ENCODE measurements at places on chromosomes 11 and 22.
A peak's percentile ranks its signal among the peaks of the same experiment; 100 is the strongest.

GRCh38 chr11:64384028-64384737, 25.2 kb downstream of the RPS6KA4 start:
- DNase-seq, result no peak

DNA sequence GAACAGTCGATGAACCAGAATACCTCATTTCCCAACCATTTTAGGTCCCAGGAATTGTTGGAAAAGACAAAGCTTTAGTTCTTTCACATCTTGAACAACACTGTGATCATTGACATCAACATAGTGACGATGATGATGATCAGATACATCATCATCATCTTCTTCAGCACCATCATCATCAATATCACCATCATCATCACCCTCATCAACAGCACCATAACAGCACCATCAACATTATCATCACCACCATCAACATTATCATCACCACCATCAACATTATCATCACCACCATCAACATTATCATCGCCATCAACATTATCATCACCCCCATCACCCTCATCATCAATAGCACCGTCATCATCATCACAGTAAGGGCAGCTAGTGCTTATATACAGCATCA, 8.8 kb downstream of the SCUBE1 start:
- DNase-seq, result no peak

GRCh38 chr22:48354096-48354495, 1473.6 kb downstream of the BRD1 start:
- no peak for DNase-seq

- DNase-seq, result no peak
Measured at GRCh38 chr11:16859651-16860050, 121.2 kb downstream of the C11orf58 start.

DNA sequence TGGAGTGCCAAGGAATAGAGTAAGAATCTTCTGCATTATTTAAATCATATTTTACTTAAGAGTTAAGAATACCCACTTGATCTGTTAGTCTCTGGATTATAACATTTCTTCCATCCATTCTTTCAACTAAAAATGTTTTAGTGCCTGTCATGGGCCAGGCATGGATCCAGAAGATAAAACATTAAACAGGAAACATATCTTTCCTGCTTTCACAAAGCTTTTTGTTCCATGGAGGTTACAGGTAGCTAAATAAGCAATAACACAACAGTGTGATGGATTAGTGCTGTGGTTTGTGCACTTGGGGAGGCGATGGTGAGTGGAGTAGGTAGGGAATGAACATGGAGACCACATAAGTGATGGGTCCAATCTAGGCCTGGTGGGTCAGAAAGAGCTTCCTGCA, 258.5 kb downstream of the DDX10 start:
- no peak for DNase-seq

DNA sequence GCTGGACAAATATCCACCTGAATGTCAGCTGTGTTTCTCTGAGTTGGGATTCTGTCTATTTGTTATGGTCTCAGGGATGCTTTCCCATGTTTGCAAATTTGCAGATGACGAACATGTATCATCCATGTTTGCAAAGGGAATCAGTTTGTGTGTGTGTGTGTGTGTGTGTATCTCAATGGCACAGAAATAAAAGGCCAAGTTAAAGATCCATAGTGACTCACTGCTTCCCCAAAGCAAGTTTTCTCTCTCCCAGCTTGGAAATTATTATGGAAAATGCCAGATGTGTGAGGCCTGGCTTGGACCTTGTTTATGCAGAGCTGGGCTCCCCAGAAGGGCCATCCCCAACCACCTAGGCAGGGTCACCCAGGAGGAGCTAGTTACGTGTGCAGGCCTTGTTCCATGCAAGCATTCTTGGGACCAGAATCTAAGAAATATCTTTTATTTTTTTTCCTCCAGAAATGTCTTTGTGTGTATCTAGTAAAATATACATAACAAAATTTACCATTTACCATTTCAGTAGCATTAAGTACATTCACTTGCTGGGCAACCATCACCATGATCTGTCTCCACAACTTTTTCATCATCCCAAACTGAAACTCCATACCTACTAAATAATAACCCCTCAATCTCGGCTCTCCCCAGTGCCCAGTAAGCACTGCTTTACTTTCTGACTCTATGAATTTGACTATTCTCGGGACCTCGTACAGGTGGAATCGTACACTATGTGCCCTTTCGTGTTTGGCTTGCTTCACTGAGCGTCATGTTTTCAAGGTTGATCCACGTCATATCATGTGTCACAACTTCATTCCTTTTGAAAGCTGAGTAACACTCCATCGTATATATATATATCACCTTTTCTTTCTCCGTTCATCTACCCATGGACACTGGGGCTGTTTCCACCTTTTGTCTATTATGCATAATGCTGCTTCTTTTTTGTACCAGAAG, 56.6 kb upstream of the WNT7B start:
- no peak for DNase-seq

- no peak for DNase-seq
Measured at GRCh38 chr11:68753300-68753699, 2.0 kb upstream of the TESMIN start.

DNA sequence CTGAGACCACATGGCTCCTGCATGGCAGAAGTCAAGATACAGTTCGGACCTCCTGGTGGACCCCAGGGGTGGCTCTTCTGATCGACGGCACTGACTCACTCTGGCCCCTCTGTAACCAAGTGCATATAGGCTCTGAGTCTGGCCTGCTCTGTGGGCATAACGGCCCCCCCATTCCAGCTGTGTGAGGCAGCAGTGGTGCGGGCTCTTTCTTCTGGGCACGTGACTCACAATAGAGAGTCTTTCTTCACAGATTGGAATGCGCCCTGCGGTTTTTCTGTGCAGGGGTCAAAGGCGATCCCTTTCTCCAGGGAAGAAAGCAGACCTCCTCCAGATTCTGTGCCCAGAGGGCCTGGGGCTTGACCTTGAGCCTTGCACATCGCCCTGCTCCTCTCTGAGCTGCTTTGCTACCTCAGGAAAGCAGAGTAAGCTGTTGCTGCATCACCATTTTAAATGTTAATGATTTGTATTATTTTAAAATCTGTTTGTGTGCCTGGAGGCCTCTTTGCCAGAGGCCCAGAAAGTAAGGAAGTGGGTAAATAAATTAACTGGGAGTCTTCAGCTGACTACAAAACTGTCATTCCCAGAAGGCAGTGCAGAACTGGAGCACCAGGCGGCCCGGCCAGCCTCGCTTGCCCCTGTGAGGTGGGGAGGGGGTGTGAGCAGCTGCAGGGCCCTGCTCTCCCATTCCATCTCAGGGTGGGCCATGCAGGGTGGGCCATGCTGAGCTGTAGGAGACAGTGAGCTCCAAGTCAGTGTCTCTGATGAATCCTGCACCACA, 199.0 kb downstream of the GRIK4 start:
- peak; percentile 83 for DNase-seq

DNA sequence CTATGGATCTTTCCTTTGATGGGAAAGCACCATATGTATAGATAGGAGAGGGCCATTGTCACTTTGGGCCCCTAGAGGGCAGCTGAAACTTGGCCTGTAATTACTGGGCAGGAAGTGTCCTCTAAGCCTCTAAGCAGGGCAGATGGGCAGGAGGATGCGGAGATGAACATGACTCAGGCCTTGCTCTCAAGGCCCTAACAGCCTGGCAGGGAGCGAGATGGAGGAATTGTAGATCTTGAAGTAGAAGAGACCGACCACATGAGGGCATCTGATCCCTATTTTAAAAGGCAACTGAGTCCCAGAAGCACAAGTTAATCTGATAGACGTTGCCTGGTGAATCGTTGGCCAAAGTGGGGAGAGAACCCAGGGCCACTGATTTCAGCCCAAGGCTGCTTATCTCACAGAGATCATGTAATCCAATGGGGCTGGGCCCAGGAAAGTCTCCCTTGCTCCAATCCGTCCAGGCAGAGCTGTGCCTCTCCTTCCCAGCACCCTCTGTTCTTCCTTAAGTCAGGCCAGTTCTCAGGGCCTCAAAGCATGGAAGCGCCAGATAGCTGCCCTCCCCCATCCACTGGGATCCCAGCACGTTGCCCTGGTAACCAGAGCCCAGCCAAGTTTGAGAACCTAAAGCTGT, 2.5 kb upstream of the SEPTIN3 start:
- DNase-seq, result peak; percentile 97

DNA sequence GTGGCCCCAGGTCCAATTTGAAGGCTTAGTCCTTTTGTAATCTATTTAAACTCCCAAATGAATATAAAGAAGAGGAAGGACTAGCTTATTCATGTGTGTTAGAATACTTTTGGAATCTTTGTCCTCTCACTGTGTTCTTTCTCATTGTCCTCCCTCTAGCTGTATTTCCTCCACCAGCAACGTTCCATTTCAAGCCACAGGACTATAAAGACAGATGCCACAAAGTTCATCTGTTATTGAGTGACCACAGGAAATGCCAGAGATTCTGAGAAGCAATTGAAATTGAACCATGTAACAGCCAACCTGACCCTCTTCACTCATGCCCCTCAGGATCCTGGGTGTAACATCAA, 336.6 kb upstream of the API5 start:
- DNase-seq, result no peak

GRCh38 chr11:66281776-66282467, 3.9 kb downstream of the CNIH2 start:
- no peak for DNase-seq

DNA sequence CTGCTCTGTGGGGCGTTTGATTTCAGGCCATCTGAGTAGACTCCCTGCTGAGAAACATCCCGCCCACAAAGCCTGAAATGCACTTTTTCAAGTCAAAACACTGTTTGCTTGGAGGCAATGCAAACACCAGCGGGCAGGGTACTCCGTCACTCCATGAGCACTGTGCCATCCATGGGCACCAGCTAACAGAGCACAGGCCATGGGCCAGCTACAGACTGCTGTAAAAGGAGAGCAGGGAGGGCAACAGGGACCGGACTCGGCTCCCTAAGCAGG, 16.6 kb upstream of the EFCAB6 start:
- no peak for DNase-seq

GRCh38 chr11:125978778-125979407, 33.0 kb downstream of the VSIG10L2 start:
- no peak for DNase-seq

DNA sequence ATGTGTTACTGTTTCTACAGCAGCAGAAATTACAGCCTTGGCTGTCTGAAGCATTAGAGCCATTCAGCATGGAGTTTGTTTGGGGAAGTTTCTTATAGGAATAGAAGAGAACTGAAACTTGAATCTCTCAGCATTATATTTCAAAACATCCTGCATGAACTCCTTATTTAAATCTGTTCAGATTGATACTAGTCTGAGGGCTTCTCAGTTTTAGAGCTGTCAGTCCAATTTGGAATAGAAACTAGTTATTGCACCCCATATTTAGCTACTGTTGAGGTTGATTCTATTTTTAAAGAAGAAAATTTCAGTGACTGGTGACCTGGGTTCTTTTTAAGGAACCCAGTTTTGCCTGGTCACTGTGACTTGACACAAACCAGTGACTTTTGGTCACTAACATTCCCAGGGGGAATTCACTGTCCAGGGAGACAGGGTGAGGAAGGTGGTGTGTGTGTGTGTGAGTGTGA, 126.0 kb upstream of the TTC12 start:
- DNase-seq, result no peak

DNA sequence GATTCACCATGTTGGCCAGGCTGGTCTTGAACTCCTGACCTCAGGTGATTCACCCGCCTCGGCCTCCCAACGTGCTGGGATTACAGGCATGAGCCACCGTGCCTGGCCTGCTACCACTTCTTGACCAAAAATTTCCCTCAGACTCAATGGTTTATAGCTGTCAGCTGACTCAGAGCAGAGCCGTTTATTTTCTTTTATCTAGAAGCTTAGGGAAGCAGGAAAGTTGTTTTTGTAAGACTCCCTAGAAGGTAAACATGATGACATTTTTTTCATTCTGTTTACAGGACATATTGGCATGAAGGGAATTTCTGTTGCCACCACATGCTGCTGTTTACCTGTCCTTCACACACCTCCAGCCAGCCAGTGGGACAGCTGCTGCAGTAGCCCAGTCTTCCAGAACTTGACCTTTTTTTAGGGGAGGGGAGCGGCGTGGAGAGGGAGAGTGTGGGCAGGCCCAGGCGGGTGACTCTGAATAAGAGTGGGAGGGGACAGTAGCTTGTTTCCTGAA, 56.1 kb upstream of the PTPRJ start:
- no peak for DNase-seq

DNA sequence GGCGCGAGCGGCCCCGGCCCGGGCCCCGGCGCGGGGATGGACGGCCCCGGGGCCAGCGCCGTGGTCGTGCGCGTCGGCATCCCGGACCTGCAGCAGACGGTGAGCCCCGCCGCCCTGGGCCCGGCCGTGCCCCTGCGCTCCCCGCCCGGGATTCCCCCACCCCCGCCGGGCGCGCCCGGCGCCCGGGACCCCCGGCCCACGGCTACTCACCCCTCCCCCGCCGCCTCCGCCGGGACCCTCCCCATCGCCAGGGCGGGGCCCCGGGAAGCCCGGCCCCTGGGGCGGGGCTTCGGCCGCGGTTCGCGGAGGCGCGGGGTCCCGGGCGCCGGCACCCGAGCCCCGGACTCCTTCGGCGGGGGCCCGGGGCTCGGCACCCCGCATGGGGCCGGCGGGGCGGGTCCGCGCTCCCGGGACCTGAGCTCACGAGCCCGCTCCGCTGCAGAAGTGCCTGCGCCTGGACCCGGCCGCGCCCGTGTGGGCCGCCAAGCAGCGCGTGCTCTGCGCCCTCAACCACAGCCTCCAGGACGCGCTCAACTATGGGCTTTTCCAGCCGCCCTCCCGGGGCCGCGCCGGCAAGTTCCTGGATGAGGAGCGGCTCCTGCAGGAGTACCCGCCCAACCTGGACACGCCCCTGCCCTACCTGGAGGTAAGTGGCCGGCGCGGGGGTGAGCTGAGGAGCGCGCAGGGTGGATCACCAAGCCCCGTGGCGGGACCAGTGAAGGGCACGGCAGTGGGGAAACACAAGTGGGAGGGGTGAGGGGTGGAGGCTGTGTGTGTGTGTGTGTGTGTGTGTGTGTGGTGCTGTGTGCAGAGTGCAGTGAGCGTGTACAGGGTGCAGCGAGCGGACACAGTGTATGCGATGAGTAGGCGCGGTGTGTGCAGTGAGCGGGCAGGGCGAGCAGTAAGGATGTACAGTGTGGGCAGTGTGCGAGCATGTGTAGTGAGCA, 2.3 kb downstream of the SHANK3 start:
- DNase-seq, result peak; percentile 89

DNA sequence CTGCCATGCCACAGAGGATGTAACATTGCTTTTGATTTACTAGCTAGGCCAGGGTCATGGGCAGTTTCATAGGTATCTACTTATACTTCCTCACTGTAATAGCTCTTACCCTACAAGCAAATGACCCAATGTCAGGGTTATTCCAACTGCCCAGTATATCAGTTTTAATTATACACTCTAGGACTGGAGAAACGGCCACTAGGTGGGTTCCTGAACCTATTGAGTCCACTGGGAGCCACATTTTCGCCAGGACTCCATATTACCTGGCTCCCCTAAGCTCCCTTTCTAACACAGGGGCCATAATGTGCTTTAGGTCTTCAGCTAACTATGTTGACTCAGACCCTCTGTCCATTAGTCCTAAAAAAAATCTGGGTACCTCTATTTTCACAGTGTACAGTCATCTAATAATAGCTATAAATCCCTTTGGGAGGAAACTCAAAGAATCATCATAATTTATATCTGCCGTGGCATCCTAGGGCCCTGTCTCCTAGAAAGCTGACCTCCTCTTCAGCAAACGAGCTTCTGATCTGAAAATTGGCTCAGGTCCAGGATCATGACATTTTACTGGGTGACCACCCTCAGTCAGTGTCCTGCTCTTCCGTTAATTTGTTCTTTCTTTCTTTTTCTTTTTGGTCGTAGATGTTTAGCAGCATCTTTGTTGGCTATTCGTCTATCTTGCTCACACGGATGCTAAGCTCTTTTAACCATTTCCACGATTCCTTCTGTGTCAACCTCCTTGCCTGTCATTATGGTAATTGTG, 244.3 kb downstream of the FAM76B start:
- no peak for DNase-seq

GRCh38 chr11:37572491-37573171, 974.6 kb upstream of the RAG2 start:
- no peak for DNase-seq
